Tibial nerve (tissue), 4 donors: ENCODE measurements at places on chromosomes 12 and 14. TPM values are rescaled to one million over a fixed set of nuclear protein-coding genes. Genes with fewer than 3 reads are reported as not detected.

DNA sequence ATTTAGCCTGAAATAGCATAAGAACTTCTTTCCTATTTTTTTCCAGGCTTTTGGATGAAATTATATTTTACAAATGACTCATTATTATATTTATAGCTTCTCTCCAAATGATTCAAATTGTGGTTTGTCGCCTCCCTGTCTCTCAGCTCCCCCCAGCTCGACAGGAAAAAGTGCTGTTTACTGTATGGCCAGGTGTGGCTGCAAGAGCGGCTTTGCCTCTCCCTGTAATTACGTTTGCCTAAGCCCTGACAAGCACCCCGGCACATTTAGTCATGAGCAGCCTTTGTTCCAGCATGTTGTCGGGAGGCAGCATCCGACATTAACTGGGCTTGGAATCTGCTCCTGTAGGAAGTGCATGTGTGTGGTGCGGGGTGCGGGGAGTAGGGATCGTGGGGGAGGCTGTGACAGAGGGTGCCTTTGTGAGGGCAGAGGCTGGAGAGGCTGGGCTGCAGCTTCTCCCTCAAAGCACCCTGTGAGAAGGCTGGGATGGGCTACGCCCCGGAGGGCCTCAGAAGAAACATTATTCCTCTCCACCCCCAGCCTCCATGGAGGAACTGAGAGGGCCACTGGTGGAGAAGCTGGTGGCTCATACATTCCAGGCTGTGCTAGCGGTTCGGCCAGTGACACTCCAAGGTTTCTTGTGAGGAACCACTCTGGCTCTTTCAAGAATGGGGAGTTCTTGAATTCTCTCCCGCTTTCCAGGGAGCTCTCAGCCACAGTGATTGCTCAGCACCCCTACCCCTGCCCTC lies 42.1 kb upstream of the CTDSP2 start:
- no peak for DNase-seq

- no peak for DNase-seq
These were observed 105.4 kb downstream of the FBXL14 start for GRCh38 chr12:1488908-1489381.

DNA sequence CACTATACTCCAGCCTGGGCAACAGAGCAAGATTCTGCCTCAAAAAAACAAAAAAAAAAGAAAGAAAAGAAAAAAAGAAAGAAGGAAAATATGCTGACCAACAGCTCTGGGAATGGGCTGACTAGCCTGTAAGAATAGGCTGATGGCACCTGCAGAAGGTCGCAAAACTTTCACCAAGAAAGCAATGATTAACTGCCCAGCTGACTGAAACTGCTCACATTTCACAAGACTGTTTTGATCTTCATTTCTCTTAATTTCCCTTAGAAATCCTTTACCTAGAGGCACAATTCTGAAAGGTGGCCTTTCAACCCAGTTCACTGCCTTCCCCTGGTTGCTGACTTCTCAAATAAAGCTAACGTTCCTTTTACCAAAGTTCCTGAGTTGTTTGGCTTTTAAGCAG lies 12.4 kb downstream of the BEST3 start:
- DNase-seq: no peak

- DNase-seq: no peak
These were observed 413.0 kb downstream of the AEBP2 start for GRCh38 chr12:19852100-19852855.

- DNase-seq: no peak
These were observed 243.7 kb downstream of the BCAT1 start for GRCh38 chr12:24705216-24705615.

RD3L gene
- not detected for total RNA-seq

VRK1 gene
- total RNA-seq: 5.4 TPM

GALNT4 gene
- total RNA-seq: 5.0 TPM
